PC-9 (cell line): ENCODE measurements at places on chromosomes 2 and 18. TPM values are rescaled to one million over a fixed set of nuclear protein-coding genes. Genes with fewer than 3 reads are reported as not detected.
A peak's percentile ranks its signal among the peaks of the same experiment; 100 is the strongest.

GRCh38 chr2:166152064-166152463 lies 24.2 kb upstream of the SCN1A start:
- no peak for DNase-seq

DNA sequence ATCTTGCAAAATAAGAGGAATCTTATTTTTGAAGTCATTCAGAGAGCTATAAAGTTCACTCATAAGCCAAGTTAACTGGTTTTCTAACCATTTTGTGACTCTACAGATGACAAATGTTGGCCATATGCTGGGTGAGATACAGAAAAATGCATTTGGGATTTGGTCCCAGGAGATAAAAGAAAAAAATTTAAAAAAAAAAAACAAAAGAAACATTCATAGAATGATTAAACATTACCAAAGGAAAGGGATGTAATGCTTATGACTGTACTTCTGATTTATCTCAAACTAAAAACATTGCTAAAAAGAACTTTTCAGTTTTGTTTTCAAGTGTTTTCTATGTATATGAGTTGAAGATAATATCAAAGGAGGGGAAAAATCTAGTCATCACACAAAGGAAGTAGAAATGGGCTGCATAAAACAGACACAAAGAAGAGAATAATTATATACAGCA lies 43.1 kb downstream of the PELI1 start:
- no peak for DNase-seq

GRCh38 chr2:238061315-238062202 lies 758 bp downstream of the SCLY start:
- peak; percentile 51 for DNase-seq

- DNase-seq: no peak
These were observed 25.0 kb downstream of the SERPINB8 start for GRCh38 chr18:63994783-63995399.

DNA sequence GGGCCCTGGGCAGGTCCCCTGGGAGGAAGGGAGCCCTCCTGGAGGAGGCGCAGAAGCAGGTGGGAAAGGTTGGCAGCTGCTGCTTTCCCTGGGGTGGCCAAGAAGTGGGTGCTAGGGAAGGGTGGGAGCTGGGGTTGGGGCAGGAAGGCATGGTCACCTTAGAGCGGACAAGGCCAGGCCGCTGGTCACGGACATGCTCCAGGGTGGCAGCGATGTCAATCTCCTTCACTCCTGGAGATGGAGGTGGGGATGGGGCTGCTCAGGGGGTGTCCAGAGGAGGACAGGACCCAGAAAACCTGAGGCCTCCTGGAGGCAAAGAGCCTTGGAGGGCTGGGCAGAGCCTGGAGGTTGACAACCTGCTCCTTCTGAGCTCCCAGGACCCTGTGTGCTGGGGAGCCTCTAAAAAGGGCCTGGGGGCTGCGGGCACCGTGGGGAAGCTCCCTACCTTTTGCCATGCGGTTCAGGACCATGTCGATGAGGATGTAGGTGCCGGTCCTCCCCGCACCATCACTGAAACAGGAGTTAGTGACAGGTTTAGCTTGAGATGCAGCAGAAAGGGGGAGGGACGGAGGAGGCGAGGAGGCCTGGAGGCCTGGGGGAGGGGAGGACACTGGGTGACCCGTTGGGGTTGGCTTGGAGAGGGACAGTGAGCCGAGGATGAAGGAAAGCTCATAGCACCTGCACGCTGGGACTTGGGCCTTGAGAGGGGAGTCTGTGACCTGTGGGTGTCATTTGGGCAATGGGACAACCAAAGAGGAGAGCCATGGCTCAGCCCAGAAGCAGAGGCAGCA lies 11.4 kb downstream of the DNAJB2 start:
- no peak for DNase-seq

The FAM237A gene
- total RNA-seq: not detected in 2 replicates
